Activated naive CD8-positive, alpha-beta T cell treated with anti-CD3 and anti-CD28 coated beads for 36 hours (primary cell): ENCODE measurements at places on chromosomes 1 and 21. TPM values are rescaled to one million over a fixed set of nuclear protein-coding genes. Genes with fewer than 3 reads are reported as not detected.

GRCh38 chr1:37764414-37764825, 500 bp downstream of the EPHA10 start:
- peak; percentile 63 for DNase-seq

Gene TBCE
- 23.3 TPM for total RNA-seq

GRCh38 chr1:193284219-193284618, 97.8 kb upstream of the B3GALT2 start:
- no peak for DNase-seq

- DNase-seq: no peak
Observed at GRCh38 chr1:234628089-234628488, 18.1 kb upstream of the IRF2BP2 start.

GRCh38 chr21:34252751-34253150, 111.1 kb upstream of the KCNE2 start:
- DNase-seq: no peak

GRCh38 chr1:41475859-41476567, 8.5 kb downstream of the EDN2 start:
- DNase-seq: no peak

DNA sequence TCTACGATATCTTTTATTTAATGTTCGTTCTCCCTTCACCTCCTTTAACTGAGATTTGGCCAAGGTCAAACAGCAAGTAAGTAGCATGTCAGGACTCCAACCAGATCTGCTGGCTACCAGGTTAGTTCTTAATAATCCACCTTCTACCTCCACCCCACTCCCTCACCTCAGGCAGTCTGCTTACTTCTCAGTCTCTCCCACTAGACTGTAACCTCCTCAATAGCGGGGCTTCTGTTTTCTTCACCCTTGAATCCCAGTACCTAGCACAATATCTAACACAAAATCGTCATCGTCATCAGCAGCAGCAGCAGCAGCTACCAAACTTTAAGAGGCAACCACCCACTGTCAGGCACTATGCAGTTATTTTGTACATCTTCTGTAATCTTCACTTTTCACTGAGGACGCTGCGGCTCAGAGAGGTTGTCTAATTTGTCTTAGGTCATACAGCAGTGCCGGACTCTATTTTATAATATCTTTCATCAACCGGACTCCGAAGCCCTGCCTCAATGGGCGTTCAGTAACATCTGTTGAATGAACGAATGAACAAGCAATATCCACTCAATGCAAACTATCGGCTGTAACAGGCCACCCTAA, 859 bp upstream of the MAGI3 start:
- DNase-seq: no peak

DNA sequence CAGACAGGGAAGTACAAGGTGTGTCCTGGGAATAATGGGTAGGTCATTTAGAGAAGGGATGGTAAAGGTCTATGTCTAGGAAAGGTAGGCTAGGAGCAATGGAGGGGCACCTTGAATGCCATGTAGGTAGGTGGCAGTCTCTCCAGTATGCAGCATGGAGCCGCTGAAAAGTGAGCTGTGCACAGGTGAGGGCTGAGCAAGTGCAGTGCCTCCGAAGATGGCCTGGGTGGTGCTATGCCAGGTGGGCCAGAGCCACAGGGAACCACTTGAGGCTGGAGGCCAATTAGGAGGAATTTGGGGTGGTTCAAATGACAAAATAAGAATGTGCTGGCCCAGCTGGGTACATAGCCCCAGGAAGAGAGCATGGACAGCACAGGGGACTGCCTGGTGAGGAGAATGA, 25.0 kb downstream of the RNU5D-1 start:
- no peak for DNase-seq

DNA sequence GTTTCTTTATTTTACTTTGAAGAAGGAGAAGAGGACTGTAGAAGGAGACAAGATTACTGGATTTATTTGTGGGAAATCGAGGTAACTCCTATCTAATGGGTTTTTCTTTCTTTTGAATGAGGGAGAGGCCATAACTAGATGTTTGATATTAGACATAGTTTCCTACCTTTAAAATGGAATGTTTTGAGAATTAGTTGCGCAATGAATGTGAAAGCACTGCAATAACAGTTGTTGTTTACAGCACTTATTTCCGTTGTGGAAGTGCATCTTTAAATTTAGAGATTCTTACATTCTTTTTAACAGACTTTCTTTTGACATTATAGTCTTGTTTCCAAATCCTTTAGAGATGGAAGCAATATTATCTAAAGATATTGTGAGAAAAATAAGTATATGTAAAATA, 229.0 kb downstream of the SRGAP2C start:
- no peak for DNase-seq
